ENCODE measurements at places on chromosomes 12 and 14.

DNA sequence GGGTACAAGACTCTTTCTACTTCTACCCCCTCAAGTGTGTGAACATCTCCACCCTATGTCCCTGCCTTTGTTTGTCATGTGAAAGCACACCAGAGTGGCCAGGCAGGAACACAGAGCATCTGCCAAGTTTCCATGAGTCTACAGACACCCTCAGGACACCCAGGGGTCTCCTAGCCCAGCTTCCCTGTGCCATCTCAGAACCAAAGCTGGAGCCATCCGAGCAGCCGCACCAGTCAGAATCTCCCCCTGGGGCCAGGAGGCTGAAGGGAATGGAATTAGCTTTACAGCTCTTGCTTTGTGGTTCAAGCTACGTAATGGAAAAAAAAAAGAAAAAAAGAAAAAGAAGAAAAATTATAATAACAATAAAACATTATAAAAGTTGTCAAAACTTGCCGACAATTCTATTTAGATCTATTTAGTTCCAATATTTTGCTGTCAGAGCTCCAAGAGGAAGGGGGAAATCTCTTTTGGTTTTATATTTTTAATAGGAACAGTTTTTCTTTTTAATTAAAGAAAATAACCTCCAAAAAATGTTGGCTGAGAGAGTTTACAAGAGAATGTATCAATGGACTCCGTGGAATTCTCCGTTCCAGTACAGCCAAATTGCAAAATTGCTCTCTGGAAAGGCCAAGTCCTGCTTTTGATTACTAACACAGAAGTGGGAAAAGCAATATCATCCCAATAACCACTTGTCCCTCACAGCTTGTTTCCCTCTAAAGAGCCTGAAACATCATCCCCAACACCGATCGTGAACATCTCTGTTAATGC lies 37.1 kb downstream of the TBX5 start:
- DNase-seq: no peak

DNA sequence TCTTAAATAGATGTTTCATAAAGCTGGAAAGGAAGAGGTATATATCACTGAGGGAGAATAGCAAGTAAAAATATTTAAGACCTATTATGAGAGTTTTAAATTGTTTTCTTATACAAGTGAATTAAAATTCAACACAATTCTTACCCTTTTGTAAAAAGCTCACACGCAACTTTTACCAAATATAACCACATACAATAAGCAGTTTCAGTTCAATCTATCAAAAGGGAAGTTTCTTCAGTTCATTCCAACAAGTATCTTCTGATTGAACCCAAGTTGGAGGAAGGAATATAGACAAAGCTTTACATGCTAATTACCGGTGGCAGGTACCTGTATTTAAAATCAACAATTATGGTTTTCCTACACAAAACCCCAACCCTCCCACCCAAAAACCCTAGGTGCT lies 41.1 kb downstream of the GTF2A1 start:
- DNase-seq: no peak

GRCh38 chr12:14976658-14977057 lies 3.8 kb downstream of the PDE6H start:
- no peak for DNase-seq

DNA sequence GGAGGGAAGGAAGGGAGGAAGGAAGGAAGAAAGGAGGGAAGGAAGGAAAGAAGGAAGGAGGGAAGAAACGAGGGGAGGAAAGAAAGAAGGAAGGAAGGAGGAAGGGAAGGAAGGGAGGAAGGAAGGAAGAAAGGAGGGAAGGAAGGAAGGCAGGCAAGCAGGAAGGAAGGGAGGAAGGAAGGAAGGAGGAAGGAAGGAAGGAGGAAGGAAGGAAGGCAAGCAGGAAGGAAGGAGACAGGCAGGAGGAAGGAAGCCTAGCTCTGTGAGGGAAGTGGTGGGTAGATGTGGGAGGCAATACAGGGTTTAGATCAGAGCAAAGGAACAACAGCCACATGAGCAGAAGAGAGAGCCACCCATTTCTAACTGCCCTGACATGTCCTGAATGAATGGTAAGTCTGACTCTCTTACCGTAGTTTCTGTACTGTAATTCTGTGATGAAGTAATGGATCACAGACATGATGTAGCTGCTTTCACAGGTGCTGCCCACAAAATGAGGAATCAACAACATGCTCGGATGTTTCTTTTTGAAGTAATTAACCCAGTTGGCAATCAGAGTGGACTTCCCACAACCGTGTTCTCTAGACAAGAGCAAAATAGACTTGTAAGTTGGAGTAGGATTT lies 24.4 kb upstream of the HSP90B1 start:
- no peak for DNase-seq

- peak; percentile 58 for DNase-seq
Measured at GRCh38 chr12:127108360-127109215, 1158.4 kb upstream of the TMEM132C start.

GRCh38 chr12:64743206-64743605 lies 16.0 kb downstream of the GNS start:
- no peak for DNase-seq

DNA sequence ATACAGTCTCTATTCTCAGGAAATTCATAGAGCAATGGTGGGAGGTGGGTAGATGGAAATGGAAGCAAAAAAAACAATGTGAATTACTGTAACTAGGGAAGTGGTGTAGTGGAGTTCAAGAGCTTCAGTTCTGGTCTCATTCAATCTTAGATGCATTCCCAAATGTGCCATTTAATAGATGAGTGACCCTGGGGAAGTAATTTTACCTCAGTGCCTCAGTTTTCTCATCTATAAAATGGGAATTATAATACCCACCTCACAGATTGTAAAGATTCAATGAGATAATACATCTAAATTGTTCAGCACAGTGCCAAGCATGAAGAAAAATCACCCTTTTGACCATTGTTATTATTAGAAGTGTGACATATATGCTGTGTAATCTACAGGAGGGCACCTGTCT lies 173.1 kb downstream of the SLC38A4 start:
- DNase-seq: no peak

DNA sequence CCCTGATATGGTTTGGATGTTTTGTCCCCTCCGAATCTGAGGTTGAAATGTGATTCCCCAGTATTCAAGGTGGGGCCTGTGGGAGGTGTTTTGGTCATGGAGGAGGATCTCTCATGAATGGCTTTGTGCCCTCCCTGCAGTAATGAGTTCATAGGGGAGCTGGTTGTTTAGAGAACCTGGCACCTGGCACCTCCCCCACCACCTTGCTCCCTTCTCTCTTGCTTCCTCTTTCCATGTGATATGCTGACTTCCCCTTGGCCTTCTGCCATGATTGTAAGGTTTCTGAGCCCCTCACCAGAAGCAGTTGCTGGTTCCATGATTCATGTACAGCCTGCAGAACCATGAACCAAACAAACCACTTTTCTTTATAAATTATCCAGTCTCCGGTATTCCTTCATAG lies 32.6 kb downstream of the CD163L1 start:
- DNase-seq: no peak

DNA sequence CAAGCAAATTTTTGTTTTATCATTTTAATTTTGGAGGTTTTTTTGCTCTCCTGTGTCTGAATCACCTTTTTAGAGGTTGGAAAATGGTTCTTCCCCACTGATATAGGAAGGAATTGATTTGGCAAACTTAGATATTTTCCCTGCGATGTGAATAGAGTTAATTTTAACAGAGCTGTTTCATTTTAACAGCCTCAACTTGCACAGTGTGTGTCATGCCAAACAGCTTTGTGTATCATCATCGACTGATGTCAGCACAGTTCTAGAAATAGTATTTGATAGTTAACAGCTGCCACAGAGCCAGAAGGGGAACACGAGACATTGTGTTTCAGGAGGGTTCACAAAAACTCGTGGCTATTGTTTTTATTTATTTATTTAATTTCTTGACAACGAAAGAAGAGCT lies 243.1 kb upstream of the FOXN3 start:
- peak; percentile 69 for DNase-seq

DNA sequence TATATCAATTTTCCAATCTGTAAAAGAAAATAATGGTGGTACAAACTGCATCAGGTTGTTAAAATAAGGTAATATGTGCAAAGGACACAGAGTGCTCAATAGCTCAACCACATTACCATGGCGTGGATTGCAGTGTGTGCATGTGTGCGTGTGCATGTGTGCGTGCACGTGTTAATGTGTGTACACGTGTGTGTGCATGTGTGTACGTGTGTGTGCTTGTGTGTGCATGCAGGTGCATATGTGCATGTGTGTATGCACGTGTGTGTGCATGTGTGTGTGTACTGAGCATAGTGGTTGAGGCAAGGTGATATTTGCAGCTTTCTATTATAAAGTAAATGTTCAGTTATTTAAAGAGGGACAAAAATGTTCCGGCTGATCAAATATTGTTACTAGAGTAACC lies 115.6 kb downstream of the NT5DC3 start:
- DNase-seq: no peak

DNA sequence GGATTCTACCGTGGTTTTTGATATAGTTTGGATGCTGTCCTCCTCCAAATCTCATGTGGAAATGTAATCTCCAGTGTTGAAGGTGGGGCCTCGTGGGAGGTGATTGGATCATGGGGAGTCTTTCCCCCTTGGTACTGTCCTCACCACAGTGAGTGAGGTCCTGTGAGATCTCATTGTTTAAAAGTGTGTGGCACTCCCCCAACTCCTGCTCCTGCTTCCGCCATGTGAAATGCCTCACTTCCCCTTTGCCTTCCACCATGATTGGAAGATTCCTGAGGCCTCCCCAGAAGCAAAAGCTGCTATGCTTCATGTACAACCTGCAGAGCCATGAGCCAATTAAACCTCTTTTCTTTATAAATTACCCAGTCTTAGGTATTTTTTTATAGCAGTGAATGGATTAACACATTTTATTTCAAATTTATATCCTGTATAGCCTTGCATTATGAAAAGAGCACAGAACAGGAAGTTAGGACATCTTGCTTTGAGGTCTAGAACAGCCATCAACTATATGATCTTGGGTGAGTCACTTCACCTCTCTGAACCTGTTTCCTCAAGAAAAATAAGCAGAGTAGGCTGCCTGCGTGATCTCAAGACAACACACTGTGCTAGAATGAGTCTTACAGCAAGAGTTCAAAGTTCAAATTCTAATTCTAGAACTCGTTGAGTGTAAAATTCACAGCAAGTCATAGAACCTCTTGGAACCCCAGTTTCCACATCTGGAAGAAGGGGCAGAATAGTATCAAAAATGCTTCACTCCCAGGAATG lies 160.9 kb upstream of the EEA1 start:
- DNase-seq: peak; percentile 67

- no peak for DNase-seq
Measured at GRCh38 chr12:32569259-32569658, 109.8 kb upstream of the DNM1L start.

GRCh38 chr12:49969027-49969426 lies 3.7 kb upstream of the AQP6 start:
- no peak for DNase-seq

GRCh38 chr12:128853600-128854197 lies 421 bp downstream of the GLT1D1 start:
- no peak for DNase-seq

- DNase-seq: peak; percentile 39
Measured at GRCh38 chr12:130335517-130336392, 1.9 kb upstream of the PIWIL1 start.

DNA sequence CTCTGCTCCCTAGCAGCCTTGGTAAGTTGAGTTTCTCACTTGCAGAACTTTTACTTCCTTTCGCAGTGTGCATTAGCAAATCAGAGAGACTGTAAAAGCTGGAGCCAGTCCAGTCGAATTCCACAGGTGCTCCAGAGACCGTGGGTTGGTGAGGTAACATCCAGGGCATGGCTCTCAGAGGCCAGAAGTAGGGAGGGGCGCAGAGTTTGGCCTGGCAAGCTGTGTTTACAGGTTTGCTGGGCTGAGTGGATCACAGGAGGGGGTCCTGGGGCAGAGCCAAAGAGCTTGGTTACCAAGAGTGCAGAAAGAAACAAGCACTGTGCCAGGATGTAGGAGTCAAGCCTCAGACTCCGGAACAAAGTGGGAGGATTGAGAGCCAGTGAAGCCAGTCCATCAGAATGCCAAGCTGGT lies 10.2 kb upstream of the BHLHE41 start:
- DNase-seq: no peak

DNA sequence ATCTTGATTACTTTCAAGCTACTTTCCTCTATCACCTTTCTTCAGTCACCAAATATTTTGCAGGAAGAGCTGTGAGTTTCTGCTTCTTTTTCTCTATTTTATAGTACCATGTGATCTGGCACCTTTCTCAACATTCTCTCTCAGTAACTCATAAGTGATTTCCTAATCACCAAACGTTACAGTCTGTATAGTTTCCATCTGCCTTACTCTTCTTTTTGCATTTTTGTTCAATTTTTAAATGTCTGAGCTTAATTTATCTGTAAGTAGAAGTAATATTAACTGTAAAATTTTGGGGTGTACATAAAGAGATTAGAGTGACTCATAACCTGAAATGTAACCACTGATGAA lies 422.1 kb upstream of the SYT1 start:
- DNase-seq: peak; percentile 65

- DNase-seq: no peak
Measured at GRCh38 chr14:89933002-89933401, 21.5 kb downstream of the EFCAB11 start.

- no peak for DNase-seq
Measured at GRCh38 chr14:67886191-67886590, 66.6 kb downstream of the RAD51B start.
